CD4-positive, alpha-beta T cell (primary cell): ENCODE measurements at places on chromosomes 2 and 18.

GRCh38 chr2:234852941-234853340 is 98.9 kb upstream of the SH3BP4 start:
- no peak for DNase-seq

DNA sequence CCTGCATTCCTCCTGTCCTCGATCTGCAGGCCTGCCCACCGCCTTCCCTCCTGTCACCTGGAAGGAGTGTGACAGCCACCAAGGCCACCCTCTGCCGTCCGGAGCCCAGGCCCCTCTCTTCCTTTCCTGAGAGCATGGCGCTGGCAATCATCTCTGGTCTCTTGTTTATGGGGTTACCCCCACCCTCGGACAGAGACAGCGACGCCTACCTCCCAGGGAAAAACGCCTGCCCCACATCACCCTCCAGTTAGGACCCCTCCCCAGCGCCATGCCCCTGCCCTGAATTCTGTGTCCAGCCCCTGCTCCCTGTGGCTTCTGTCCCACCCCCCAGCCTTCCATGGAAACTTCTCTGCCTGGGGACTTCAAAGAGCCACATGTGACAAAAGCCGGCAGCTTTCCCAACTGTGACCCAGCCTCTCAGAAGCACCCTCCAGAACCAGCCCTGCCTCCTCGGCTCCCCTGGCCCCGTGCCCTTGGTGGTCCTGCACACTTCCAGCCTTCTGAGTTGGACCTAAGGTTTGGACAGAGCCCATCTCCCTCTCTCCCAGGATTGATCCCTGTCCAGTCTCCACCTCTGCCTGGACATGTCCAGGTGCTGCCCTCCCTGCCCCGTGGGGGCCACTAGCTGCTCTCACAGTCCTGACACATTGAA is 145.0 kb upstream of the HDAC4 start:
- DNase-seq = no peak

- DNase-seq = no peak
Measured at GRCh38 chr2:142966284-142966683, 88.8 kb downstream of the KYNU start.

DNA sequence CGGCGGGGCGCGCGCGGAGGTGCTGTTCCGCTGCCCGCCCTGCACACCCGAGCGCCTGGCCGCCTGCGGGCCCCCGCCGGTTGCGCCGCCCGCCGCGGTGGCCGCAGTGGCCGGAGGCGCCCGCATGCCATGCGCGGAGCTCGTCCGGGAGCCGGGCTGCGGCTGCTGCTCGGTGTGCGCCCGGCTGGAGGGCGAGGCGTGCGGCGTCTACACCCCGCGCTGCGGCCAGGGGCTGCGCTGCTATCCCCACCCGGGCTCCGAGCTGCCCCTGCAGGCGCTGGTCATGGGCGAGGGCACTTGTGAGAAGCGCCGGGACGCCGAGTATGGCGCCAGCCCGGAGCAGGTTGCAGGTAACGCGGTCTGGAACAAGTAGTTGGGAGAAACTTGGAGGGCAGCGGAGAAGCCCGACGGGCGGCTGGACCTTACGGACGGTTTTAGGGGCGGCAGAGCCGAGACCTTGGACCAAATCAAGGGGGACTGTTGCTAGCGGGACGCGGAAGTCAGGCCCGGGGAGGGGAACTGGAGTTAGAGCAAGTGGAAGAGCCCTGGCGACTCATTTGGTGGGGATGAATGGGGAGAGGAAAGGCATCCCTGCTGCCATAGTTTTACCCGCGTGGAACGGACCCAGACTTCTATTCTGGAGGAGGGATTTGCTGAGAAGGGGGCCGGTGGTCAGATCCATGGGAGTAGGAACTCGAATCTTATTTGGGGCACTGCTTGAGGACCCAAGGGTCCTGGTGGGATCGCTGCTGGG is 573 bp downstream of the IGFBP2 start:
- DNase-seq = no peak

GRCh38 chr2:76625101-76625500 is 897.1 kb downstream of the LRRTM4 start:
- DNase-seq = no peak

DNA sequence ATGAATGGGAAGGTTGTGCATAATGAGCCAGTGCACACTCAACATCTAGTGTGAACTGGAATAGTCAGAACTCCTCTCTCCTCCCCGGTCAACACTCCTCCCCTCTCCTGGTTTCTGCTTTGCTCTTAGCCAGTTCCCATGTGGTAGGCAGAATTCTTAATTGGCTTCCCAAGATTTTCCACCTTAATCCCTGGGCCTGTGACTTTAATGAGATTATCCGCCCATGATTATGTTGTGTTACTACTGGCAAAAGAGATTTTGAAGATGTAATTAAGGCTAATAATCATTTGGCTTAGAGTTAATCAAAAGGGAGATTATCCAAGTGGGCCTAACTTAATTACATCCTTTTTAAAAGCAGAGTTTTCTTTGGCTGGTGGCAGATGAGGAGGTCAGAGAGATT is 34.2 kb upstream of the REV1 start:
- no peak for DNase-seq

DNA sequence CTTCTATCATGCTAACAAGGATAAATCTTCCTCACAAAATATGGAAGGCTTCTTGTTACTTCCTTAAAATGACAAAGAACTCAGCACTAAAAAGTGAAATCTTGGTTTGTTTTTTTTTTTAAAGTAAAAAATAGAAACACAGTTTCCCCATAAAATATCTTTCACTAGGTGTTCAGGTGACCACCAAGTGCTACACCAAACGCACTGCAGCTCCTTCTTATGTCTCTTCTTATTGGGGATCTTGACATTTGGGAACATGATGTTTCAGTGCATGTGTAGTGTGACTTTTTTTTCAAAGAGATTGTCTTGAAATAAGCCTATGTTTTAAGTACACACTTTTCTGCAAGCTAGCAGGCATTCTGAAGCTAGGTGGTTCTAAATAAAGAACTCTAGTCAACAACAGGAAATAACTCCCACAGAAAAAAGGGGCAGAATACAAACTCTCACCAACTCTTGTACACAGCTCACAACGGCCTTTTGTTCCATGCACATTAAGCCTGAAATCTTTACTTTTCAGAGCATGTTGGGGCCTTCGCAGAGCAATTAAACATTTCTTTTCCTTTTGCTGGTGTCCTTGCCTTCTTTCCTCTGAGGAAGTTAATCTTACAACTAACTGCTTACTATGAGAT is 13.2 kb upstream of the SERTAD2 start:
- no peak for DNase-seq

GRCh38 chr2:56680971-56681631 is 497.3 kb downstream of the CCDC85A start:
- DNase-seq = no peak

DNA sequence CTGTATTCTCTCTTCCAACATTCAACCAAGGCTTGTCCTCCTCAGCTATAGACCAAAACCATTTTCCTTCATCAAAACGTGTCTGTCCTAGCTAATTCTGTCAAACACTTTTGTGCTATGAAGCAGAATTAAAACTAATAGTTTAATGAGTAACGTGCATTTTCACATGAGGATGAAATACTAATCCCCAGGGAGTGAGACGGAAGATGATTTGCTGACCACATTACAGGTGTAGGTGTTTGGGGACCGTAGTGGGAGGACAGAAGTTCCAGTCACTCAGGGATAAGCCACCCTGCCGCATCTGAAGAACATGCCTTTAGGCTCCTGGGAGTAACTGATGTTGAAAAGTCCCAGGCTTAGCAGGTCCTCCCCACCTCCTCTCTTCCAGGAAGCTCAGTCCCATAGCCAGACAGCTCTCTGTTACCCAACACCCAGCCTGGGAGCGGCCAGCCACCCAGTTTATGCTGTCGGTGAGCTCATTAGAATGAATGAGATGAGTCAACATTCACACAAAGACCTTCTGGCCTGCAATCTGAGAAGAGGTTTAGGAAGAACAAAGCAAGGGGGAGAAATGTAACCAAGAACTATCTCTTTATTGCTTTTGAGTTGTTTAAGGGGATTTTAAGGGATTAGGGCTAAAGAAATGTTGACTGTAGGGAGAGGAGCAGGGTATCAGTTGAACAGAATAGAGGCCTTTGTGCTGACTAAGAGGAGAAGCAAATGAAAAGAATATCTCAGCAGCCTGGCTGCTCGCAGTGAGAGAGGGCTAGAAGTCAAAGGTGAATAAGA is 122.5 kb downstream of the FOXI3 start:
- no peak for DNase-seq

GRCh38 chr18:31774477-31774785 is 13.8 kb upstream of the SLC25A52 start:
- no peak for DNase-seq

- DNase-seq = no peak
Measured at GRCh38 chr2:7449298-7449697, 532.1 kb downstream of the RNF144A start.

DNA sequence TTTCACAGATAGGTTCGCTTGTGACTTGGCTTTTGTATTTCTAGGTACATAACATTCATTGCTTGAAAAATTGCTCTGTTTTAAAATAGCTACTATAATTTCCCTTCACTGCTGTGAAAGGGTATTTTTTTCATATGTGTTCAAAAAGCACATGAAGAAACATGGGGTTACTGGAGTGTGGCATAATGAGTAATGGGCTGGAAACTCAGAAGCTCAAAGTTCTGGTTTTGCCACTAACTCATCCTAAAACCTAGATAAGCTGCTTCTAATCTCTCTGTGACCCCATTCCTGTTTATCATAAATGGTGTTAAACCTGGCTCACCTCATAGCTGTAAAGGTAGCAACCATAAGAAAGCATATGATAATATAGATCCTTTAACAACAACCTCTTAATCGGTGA is 319.3 kb downstream of the PTPRM start:
- DNase-seq = no peak

DNA sequence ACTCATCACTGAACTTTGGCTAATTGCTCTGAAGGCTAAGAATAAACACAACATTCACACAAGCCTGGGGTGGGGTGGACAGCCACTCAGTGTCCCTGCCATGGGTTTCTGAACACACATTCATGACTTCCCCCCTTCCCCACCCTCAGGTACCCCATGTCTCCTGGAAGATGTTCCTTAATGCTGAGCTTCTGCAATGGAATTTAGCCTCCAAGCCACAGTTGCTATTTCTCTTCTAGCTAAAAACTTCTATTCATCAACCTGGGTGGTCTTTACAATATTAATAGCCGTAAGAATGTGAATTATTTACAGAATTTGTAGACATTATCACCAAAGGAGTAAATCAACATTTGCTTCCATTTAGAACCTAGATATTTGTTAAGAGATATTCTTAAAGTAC is 175.1 kb downstream of the ACKR3 start:
- no peak for DNase-seq

GRCh38 chr2:230666885-230667712 is 45.5 kb upstream of the CAB39 start:
- no peak for DNase-seq

DNA sequence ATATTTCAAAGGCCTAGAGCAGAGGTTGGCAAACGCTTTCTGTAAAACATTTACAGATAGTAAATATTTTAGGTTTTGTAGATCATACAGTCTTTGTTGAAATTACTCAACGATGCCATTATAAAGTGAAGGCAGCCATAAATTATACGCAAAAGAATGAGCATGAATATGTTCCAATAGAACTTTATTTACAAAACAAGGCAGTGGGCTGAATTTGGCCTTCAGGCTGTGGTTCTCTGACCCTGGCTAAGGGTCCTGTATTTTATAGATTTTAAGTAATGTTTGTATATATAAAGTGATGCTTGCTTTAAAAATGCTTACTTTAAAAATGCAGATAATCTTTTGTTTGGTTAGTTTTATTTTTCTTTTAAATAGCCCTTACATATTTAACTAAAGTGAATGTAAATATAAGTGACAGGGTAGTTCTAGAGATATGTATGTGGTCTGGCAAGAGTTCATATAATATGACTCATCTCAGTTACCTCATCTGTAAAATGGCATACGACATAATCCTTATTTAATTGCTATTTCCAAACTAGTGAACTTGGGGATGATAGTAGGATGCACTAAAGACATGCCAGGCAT is 51.7 kb upstream of the ATP5MC3 start:
- no peak for DNase-seq
